ENCODE measurements at places on chromosomes 6 and 20.

- no peak for DNase-seq
These were observed 90.4 kb upstream of the FOXP4 start for GRCh38 chr6:41455818-41456217.

GRCh38 chr20:6355754-6356451 lies 233.1 kb upstream of the FERMT1 start:
- DNase-seq, result no peak

DNA sequence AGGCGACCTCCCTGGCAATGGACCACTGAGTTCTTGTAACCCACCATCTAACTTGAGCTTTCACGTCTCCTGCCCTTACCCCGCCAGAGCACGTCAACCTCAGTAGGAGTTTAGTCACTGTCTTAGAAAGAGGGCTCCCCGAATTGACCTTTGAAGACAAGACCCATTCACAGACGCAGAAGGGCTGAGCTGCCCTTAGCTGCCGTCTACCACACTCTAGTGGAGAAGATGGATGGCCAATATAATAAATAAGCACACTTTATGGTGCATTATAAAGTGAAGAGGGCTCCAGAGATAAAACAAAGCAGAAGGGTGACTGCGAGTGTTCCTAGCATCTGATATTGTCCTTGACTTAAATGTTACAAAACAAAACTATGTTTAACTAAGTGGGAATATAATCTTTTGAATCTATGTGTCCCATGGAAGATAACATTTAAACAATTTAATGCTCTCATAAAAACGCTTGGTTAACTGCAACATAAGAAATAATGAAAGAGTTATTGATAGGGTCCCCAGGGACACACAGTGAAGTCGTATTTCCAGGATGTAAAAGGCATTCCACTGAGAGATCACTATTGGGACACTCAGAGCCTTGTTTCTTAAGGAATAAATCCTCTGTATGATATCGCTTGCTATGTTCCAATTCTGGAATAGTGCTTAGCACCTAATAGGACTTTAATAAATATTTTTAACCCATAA lies 261.1 kb downstream of the THBS2 start:
- no peak for DNase-seq

- DNase-seq, result no peak
These were observed 83.6 kb upstream of the CCDC167 start for GRCh38 chr6:37583261-37583660.

DNA sequence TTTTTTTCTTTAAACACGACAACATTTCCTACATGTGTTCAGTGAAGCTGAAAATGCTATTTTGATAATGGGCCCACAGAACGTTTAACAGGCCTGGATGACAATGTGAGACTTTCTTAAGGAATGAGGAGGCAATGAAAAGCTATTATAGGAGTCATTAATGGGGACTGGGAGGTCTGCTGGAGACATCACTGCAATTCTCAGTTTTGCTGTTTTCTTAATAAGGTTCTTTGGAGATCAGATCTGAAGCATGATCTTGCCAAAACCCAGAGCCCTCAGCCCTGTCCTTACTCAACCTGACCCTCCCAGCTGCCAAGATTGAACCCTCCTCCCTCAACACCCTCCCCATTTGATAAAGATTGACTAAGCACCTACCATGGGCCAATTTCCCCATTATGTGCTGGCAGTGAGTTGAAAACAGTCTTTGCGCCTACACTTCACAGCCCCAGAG lies 353.1 kb downstream of the MAFB start:
- no peak for DNase-seq

GRCh38 chr6:166286839-166287271 lies 21.3 kb downstream of the PRR18 start:
- DNase-seq, result no peak

- no peak for DNase-seq
These were observed 17.4 kb downstream of the MACROD2 start for GRCh38 chr20:14012671-14013070.

- DNase-seq, result no peak
These were observed 16.8 kb upstream of the BCLAF1 start for GRCh38 chr6:136306466-136306865.

DNA sequence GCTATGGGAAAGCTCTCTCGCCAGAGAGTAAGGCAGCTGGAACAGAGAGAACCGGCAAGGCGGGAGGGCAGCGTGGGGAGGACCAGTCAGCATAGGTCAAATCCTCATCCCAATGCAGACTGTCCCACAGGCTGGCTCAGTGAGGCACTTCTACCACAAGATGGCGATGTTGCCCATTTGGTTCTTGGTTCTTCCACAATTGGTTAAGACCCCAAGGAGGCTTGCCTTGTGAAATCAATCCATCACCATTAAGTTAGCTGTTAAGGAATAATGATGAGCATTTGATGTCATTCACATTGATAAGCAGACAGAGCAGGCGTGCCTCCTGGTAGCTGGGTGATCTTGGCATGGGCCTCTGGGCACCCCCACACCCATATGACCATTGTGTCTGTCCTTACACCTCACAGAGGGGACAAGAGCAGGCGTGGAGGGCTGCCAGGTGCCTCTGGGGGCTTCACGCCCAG lies 2.4 kb downstream of the CSTL1 start:
- DNase-seq, result no peak

GRCh38 chr20:52261792-52262191 lies 70.2 kb upstream of the ZFP64 start:
- DNase-seq, result no peak

DNA sequence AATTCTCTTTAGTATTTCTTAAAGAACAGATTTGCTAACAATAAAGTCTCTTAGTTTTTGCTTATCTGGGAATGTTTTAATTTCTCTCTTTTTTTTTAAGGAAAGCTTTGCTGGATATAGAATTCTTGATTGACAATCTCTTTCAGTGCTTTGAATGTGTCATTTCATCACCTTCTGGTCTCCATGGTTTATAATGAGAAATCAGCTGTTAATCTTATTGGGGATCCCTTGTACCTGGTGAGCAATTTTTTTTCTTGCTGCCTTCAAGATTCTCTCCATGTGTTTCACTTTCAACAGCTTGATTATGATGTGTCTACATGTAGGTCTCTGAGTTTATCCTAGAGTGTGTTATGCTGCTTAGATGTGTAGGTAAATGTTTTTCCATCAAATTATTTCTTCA lies 16.4 kb upstream of the PSMF1 start:
- DNase-seq, result no peak

DNA sequence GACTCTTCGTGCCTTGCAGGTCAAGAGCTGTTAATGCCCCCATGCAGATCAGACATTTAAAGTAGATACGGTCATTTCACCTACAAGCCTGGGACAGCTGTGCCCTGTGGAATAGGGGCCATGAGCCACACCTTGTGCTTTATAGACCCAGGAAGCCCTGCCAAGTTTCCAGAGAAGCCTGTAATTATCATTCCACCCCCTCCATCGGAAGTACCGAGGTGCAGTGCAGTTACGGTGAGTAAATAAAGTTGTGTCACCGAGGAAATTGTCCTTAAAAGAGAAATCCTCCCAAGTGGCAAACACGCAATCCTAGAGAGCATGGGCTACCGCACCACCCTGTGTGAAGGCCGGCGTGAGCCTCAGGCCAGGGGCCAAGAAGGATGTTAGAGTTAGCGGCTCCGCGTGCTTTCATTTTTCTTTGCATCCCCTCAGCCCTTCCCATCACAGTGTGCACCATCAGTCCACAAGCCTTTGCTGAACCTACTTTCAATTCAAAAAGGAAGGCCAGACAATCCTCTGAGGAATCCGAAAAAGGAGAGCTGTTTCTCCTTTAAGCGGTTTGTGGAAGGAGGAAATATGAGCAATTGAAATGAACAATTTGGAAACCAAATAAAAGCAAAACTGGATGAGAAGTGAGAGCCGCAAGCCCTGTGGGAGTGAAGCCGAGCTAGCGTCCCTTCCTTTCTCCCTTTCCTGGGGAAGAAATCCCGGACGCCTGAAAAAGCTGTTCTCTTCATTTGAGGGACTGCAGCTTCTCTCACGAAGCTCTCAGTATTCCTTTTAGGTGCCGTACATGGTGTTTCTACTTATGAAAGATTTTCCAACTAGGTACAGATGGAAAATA lies 183.3 kb upstream of the PDE10A start:
- no peak for DNase-seq

GRCh38 chr6:169449221-169449620 lies 195.6 kb upstream of the THBS2 start:
- DNase-seq, result no peak

GRCh38 chr6:44470746-44471145 lies 83.2 kb downstream of the CDC5L start:
- no peak for DNase-seq

DNA sequence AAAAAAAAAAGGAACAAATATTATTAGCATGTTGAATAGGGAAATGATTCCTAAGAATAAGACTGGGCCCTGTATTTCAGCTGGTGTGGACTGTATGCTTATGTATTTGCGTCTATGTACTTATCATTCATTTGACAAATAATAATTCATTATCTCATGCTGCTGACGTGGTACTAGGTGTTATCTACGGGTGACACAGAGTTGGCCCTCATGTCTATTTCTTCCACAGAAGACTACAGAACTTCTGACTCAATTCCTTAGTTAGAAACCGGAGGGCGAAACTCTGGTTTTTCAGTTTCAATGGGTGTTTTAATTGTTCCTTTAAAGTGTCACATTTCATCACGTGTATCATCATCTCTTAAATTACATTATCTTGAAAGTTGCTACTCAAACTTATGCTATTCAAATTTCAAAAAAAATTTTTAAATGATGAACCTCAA lies 305.9 kb downstream of the CLIC5 start:
- no peak for DNase-seq

- no peak for DNase-seq
These were observed 160.5 kb downstream of the TFAP2B start for GRCh38 chr6:50979171-50979525.

DNA sequence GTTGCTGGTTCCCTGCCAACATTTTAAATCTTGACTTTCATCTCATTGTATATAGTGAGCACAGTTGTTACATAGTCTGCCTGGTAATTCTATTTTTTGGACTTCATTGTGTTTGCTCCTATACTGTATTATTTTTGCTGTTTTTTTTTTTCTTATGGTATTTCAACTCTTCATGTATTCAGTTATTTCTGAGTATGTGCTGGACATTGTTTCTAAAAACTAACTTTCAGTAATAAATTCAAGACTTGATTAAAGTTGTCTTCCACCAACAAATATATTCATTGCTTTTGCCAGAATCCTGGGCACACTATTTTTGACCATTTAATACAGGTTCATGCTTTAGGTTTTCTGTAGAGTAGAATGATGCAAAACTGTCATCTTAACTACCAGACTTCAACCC lies 698.3 kb downstream of the MAFB start:
- DNase-seq, result no peak

- DNase-seq, result no peak
These were observed 32.8 kb downstream of the GFOD1 start for GRCh38 chr6:13454286-13455221.

DNA sequence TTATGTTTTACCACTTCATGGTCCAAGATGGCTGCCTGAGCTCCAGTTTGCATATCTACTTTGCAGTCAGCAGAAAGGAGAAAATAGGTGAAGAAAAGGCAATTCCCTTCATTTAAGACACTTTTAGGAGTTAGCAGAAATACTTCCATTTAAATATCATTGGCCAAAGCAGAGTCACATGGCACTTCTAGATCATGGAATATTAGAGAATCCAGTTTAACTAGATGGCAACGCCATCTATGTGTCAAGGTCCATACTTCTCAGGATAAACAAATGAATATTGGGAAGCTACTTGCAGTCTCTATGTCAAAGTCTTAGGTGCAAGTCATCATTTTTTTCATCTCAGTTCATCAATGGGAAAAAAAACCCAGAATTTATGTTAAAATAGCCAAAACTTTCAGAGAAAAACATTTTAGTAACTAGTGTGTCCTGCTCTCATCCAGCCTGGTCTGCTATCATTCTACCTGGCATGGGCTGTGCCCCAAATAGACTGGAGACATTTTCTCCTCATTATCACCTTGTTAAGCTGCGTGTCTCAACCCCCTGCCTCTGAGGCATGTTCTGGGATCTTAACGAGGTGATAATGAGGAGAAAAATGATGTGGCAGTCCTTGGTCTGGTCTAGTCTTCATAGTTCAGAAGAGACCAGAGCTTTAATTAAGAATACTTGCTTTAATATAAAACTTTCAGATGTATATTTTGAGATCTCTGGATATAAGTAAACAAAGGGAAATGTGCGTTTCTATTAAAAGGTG lies 227.3 kb downstream of the TBX18 start:
- DNase-seq, result no peak

- DNase-seq, result no peak
These were observed 41.9 kb upstream of the SUPT3H start for GRCh38 chr6:45419571-45420082.

DNA sequence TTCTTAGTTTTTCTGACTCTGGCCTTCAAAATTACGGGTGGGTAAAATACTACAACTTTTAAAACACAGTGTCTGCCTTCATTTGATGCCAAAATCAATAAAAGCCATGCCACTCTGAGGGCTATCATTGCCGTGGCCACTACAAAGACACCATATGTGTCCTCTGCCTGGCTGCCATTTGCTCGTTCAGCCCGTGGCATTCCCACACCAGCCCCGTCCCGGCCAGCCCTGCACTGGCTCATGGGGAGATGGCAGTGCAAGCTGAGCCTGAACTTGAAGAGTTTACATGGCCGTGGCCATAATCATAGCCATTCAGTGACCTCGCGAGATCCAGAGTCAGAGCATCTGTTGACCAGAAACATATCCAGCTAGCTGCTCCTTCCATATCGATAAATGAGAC lies 79.2 kb downstream of the SMOC2 start:
- no peak for DNase-seq

- no peak for DNase-seq
These were observed 14.6 kb downstream of the TMEM151B start for GRCh38 chr6:44284867-44285266.

DNA sequence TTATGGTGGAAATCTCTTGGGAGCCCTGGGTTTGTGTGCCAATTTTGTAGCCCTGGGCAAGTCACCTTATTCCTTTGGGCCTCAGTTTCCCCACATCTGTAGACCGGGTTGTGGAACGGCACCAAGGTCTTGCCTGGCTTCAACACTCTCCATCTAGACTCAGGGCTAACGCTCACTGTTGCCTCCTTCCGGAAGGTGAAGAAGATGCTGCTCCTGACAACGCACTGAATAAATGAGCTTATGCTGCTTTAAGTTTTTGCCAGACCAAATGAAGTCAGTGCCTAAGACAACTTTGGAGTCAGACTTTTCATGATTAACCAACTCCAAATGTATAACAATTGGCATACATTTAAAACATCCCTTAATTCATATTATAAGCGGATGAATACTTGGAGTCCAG lies 53.1 kb downstream of the PSMG4 start:
- no peak for DNase-seq

GRCh38 chr6:116468293-116468692 lies 7.1 kb downstream of the CALHM6 start:
- DNase-seq, result no peak

- DNase-seq, result no peak
These were observed 5.9 kb downstream of the RPS6KA2 start for GRCh38 chr6:166621114-166621540.

GRCh38 chr6:44428682-44429081 lies 41.2 kb downstream of the CDC5L start:
- DNase-seq, result no peak

- no peak for DNase-seq
These were observed 602 bp upstream of the TSPYL4 start for GRCh38 chr6:116254297-116255056.

All from epithelial cell of prostate (primary cell).